ENCODE measurements at places on chromosomes 12 and 14.

DNA sequence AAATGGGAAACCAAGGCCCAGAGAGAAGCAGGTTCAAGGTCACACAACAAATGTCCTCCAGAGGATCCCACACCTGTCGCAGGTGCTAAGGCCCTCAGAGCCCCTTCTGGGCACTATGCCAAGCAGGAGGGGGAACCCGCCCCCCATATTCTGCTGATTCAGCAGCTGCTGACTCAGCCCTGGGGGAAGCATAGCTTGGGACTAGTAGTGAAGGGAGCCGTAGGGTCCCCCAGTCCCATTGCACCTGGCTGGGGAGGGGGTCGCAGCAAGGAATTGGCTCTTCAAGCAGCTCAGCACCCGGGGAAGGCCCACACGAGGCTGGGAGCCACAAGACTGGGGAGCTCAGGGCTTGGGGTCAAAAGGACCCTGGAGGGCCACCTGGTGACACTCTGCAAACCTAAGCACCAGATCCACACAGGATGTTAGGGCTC lies 1.0 kb downstream of the RASAL1 start:
- DNase-seq: no peak

DNA sequence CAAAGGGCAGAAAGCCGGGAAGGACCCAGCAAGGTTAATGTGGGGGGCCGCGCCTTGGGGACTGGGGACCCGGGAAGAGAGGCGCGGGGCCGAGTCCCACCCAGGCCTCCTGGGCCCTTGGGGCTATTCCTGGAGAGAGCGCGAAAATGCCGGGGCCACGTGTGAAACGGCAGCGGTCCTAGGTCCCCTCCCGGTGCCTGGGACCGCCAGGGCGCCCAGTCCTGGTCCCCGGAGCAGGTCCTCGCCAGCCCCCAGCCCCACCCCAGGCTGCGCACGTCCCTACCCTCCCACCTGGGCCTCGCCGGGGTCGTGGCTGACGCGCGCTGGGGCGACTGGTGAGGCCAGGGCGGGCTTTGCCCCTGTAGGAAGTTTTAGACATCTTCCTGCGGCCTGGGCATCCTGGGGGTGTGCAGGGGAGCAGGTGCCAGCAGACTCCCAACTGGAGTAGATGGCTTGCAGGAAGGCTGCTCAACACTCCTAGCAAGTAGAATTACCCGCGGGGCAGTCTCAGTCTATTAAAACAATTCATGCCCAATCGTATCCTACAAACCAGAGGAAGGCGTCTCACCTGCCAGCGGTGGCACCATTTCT lies 708 bp downstream of the FAR2 start:
- DNase-seq: no peak

- DNase-seq: peak; percentile 37
Measured at GRCh38 chr12:1488908-1489381, 105.4 kb downstream of the FBXL14 start.

DNA sequence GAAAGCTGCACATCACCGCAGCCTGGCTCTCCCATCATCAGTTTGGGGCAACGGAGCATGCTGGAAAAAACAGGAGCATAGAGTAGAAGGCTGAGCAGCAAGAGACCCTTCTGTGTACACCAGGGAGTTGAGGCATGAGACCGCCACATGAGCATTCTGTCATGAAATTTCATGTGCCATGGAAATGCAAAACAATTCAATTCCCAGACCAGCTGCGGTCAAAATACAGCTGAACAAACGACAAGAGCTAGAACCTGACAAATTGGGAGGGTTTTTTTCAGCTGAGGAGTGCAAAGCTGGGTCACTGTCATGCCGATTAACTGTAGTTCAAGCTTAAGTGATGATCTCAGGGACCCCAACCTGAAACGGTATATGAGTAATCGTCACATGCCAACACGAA lies 37.1 kb downstream of the TMEM30B start:
- no peak for DNase-seq

DNA sequence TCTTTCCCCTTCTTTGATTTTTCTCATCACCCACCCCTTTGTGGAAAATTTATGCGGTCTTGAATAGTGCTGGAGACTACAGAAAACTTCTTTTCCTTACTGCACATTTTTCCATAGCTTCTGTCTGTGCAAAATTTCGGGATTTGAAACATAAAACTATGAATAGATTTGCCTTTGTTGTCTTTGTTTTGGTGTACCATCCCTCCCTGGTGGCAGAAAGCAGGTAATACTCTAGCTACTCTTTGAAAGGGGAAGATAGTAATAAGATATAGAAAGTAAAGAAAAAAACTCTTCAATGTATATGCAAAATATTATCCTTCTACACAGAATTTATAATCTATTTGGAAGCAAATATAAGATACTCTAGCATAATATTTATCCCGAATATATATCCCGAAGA lies 79.1 kb upstream of the LMO3 start:
- DNase-seq: no peak

GRCh38 chr12:122961531-122962329 lies 4.5 kb downstream of the ABCB9 start:
- no peak for DNase-seq

GRCh38 chr14:94713115-94713514 lies 56.8 kb downstream of the GSC start:
- no peak for DNase-seq

GRCh38 chr12:67449591-67450052 lies 180.5 kb downstream of the CAND1 start:
- no peak for DNase-seq

GRCh38 chr12:81644503-81644902 lies 114.6 kb downstream of the PPFIA2 start:
- peak; percentile 8 for DNase-seq

- DNase-seq: no peak
Measured at GRCh38 chr12:111791507-111791906, 24.8 kb downstream of the ALDH2 start.

DNA sequence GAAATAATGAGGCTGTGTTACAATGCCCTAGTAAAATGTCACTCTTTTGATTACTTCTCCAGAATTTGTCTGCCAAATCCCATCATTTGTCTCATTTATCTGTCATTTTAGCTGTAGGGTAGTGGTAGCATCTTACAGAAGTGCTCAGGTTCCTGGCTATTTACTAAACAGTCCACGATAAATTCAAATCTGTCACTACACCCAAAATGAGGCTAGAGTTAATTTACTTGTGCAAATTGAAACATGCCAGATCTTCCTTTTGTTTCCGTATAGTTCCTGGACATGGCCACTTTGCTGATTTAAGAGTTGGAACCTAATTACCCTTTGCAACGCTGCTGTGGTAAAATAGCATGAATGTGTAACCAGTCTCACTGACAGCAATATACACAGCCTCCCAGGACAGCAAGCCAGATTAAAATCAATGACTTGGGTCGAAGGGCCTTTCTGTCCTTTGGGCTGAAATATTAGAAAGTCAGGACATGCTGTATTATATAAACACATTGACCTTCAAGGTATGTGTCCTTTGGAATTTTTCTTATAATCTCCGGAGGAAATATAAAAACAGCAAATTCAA lies 485.4 kb downstream of the MDGA2 start:
- no peak for DNase-seq

GRCh38 chr12:130617219-130617618 lies 98.9 kb downstream of the RIMBP2 start:
- DNase-seq: no peak

GRCh38 chr12:63064080-63064479 lies 86.9 kb downstream of the AVPR1A start:
- peak; percentile 73 for DNase-seq

- DNase-seq: no peak
Measured at GRCh38 chr14:51807356-51807755, 53.1 kb upstream of the GNG2 start.

DNA sequence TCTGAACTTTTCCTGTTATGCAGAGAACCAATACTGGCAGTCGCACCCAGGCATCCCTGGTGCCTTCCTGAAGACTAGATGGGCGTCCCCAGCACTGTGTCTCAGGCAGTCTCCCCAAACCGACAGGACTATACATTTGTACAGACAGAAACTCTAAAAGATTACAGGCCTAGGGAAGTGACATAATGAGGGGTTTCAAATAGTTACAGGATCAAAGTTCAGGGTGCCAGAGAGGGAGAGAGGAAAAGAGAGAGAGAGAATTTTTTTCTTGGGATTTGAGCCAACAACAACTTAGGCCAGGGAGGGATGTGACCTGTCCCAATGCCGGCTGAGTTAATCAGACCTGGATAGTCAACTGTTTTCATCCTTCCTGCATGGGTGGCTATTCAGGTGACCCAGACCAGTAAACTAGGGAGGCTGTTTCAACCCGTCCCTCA lies 9.3 kb upstream of the GMFB start:
- DNase-seq: no peak

DNA sequence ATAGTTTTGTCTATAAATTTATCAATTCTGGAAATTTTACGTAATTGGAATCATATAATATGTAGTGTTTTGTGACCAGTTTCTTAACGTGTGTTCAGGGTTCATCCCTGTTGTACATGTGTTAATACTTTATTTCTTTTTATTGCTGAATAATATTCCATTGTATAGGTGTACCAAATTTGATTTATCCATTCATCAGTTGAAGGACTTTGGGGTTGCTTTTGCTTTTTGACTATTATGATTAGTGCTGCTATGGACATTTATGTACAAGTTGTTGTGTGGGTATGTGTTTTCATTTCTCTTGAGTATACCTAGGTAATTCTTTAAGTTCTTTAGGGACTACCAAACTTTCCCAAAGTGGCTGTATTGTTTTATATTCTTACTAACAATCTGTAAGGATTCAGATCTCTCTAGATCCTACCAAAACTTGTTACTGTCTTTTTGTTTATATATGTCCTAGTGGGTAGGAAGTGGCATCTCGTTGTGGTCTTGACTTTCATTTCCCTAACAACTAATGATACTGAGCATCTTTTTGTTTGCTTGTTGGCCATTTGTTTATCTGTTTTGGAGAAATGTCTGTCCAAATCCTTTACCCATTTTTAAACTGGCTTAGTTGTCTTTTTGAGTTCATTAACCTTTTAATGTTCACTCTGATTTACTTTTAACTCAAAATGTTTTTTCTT lies 14.9 kb downstream of the VRK1 start:
- DNase-seq: no peak

- no peak for DNase-seq
Measured at GRCh38 chr14:53872681-53873089, 83.9 kb downstream of the BMP4 start.

Measured in EL (cell line).